Activated CD8-positive, alpha-beta memory T cell treated with anti-CD3 and anti-CD28 coated beads for 4 hours (primary cell): ENCODE measurements at places on chromosomes 12 and 14.

DNA sequence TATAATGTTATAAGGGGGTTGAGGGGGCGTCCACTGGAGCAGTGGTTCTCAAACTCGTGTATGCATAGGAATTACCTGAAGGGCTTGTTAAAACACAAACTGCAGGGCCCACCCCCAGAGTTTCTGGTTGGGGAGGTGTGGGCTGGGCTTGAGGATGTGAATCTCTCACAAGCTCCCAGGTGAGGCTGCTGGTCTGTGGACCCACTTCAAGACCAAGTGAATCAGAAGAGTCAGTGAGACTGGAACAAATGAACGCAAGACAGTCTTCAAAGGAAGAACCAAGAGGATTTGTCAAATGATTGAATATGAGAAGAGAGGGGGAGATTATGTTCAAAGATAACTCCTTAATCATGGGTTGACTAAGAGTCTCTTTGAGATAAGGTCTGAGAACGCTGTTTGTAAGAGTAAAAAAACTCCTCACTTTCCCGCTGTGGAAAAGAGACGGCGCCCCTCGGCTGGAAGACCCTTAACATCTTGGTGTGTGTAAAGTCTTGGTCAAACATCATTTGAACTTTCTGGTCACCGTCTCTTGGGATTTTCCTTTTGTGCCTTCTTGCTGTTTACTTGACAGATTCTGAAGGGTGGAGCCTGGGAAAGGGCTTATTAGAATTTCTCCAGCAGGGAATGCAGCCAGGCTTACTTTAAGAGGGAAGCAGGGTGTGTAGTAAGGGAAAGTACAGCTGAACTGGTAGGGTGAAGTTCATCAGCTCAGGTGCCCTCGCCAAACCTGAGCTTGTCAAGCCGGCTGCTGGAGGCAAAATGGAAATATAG lies 5.3 kb upstream of the FOXN3 start:
- peak; percentile 44 for DNase-seq

GRCh38 chr14:31898838-31899528 lies 178.1 kb upstream of the ARHGAP5 start:
- no peak for DNase-seq

DNA sequence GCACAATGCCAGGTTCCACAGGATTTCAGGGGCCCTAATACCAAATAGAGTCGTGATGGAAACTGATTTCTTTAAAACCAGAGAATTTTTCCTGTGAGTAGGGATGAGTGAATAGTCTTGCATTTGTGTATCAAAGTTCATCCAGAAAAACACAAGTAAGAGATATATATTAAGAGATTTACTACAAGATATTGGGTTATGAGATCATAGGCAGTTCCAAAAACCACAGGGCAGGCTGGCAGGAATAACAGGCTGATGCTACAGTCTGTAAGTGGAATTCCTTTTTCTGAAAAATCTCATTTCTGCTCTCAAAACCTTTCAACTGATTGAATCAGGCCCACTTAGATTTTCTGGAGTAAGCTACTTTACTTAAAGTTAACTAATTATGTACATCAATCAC lies 1756.2 kb upstream of the SEL1L start:
- no peak for DNase-seq

- no peak for DNase-seq
Observed at GRCh38 chr12:131803961-131804521, 24.2 kb upstream of the MMP17 start.

GRCh38 chr12:15534322-15534721 lies 212.0 kb downstream of the PTPRO start:
- no peak for DNase-seq
